ENCODE measurements at places on chromosomes 5 and 9. TPM values are rescaled to one million over a fixed set of nuclear protein-coding genes. Genes with fewer than 3 reads are reported as not detected.

- DNase-seq: no peak
These were observed 14.3 kb downstream of the DAP start for GRCh38 chr5:10746711-10747110.

DNA sequence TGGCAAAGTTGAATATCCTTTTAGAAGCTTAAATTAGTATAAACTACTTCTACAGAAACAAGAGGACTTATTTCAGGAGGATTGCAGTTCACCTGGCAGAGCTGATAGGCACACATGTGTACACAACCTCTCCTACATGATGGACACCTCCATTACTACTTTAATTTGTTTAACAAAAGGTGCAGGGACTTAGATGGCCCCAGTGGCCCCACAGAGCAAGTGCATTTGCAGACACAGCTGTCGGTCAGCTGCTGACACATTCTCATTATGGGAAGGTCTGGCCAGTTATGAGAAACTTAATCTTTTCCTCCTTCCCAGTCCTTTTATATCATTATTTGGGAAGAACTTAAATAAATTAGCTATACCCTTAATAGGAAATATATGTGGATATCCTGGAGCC lies 28.3 kb downstream of the TDRD7 start:
- no peak for DNase-seq

- DNase-seq: no peak
These were observed 399.8 kb upstream of the MEF2C start for GRCh38 chr5:89282554-89283510.

Gene PCDHB3
- 3.7 TPM for polyA plus RNA-seq

Gene SLC34A1
- 249 TPM for polyA plus RNA-seq

Gene JAKMIP2
- 4.5 TPM for polyA plus RNA-seq
